ENCODE measurements at places on chromosomes 16 and 17.

- DNase-seq, result no peak
Observed at GRCh38 chr16:48367441-48368049, 17.7 kb downstream of the SIAH1 start.

DNA sequence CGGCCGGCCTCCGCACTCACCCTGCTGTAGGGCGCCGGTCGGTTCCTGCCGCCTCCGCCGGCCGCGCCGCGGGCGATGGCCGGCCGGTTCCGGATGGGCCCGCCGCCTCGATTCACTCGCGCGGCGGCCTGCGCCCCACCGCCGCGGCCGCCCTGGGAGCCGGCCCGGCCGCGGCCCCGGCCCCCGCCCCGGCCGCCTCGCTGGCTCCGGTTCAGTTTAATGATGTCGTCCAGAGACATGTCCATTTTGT, 158 bp downstream of the ALYREF start:
- peak; percentile 8 for DNase-seq

GRCh38 chr17:27928587-27928986, 35.4 kb upstream of the LYRM9 start:
- no peak for DNase-seq

- no peak for DNase-seq
Observed at GRCh38 chr17:27458524-27458908, 2.3 kb downstream of the KSR1 start.

DNA sequence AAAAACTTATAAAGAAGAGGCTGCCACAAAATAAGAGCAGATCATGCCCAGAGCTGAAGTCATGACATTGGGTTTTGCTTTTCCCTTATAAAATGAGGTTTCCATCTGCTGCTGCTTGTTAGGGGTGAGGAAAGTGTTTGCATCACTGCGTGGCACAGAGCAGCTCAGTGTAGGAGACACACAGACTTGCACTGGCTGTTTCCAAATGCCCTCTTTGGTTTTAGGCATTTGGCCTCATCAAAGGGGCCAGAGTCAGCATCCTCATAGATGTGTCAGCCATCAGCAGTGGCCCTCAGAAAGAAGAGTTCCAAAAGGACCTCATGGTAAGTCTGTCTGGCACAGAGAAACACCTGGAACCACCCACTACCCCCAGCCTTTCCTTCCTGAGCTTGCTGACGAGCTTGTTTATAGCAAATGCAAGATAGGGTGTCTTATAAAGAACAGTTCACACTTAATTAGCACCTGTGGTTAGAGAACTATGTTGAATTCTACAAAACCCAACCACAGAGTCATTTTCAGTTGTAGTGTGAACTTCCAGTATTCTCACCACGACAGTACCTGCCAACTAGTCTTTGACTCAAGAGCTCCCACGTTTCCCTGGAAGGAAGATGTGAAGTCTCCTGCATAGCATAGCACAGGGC, 17.0 kb downstream of the VWA3A start:
- DNase-seq, result no peak
